ENCODE measurements at places on chromosomes 3 and 15.

DNA sequence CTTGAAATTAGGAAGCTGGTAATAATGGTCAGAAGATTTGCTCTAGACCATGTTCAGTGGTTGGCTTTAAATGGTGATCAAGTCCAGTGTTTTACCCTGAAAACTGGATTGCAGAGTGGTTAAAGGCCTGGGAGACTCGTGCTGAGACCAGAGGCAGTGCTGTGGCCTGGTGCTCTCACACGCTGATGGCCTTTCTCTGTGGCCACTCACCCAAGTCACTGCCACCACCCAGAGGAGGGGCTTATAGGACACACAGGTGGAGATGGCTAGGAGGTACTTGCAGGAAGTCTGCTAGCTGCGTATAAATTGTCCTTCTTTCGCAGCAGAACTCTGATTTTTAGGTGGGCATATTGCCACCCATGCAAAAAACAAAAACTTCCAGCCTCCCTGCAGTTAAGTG lies 6.2 kb upstream of the EHD4 start:
- DNase-seq = no peak

GRCh38 chr15:77738441-77739302 lies 106.0 kb upstream of the LINGO1 start:
- no peak for DNase-seq

DNA sequence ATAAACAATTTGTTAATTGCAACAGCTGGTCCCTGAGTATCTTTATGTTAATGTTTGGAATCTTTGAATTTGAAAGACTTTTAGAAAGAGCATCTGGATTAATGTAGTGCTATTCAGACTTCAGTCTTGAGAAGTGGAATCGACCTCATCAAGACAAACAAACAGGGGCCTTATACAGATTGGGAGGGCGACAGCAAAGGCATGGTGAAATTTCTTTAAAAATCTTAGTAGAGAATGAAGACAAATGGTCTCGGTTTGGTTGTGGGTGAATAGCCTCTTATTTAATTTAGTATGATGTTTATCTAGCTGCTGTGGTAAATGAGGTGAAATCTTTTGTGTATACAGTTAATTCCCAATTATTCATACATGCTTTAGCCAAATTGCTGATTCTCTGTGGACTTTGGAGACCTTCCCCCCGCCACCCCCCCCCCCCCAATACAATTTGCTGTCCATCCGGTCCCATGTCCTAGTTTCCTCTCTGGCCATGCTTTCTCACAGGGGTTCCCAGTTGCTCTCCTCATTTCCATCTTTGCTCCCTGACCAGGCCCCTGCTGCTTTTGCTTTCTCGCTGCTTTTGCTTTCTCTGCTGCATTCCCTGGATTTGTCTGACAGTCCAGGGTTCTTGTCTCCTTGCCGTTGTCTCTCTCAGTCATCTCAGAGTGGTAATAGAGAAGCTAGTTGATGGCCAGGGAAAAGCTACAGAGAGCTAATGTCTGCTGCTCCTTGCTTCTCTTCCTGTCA lies 135.3 kb downstream of the FNDC3B start:
- no peak for DNase-seq

DNA sequence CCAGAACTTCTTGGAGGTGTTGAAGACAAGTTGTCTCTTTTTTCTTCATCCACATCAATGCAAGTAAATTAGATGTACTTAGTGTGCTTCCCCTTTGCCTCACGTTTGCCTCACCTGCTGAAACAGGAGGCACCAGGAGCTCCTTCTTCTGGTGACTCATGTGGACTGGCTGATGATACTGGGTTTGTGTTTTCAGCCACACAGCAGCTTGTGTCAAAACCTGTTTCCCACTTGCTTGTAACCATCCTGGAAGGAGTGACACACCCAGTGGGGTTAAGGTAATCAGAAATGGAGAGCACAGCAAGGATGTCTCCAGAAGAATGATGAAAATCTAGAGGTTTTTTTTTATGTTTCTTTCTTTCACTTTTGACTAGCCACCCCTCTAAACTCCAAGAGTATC lies 143.3 kb upstream of the RBMS3 start:
- no peak for DNase-seq

GRCh38 chr15:82781349-82781748 lies 24.5 kb downstream of the FSD2 start:
- DNase-seq = no peak

DNA sequence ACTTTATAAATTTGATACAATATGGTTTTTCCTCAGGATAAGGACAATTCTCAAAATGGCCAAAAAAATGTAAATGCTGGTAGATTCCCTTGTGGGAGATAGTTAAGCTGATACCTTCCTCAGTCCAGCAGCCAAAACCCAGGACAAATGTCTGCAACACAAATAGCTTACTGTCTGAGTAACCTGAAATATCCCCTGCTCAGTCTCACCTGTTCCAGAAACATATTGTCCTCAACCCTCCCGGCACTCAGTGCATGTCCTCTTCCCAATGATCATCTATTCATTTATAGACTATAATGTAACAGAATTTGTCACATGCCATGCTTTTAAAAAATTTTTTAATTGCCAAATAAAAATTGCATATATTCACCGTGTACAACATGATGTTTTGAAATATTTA lies 12.2 kb downstream of the RBSN start:
- no peak for DNase-seq

DNA sequence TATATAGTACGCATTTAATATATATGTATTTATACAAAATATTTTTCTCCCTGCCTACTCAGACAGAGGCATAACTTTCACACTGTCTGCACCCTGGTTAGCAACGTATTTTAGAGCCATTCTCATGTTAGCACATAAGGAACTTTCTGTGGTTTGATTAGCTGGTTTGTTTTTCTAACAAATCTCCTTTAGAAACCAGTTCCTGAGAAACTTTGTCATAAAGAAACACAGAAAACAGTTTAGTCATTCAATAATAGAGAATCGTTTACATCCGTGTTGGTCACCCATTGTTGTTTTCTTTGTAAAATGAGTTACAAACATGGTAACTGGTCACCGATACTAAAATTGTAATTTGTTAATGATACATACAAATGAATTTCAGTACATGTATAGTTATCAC lies 5.9 kb upstream of the NGRN start:
- DNase-seq = no peak

DNA sequence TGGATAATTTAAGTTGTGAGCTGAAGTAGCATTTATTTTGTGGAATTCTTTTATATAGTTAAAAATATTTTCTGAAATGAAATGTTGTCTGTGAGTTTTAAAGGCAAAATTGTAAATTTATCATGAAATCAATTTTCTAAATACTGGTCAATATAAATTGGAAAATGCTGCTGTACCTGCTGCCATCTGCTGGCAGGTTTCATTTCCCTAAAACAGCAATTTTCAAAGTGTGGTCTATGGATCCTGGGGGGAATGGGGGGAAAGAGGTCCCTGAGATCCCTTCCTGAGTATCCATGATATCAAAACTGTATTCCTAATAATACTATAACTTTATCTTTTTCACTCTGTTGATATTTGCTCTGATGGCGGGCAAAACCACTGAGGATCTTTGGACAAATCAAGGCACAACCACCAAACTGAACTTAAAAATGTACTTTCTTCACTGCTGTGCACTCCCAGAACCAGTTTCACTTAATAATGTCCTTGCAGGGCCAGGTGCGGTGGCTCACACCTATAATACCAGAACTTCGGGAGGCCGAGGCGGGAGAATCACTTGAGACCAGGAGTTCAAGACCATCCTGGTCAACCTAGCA lies 17.2 kb upstream of the CCR4 start:
- no peak for DNase-seq

DNA sequence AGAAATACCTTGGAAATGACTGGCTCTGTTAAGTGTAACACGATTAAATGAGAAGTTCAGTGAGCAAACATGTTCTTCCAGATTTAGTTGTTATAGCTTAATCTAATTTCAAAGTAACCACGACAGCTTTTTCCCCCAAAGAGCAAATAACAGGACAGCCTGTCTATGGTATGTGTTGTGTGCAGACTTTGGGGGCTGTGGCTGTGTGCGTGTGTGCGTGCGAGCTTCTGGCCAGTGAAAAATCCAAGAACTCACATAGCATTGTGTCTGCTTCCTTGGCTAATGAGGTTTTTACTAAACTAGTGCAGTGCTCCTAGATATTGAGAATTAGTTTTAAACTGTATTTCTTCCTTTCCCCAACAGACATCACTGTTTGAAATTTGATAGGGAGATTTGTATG lies 167.1 kb downstream of the CACNA1D start:
- DNase-seq = no peak

- DNase-seq = no peak
Observed at GRCh38 chr3:23629181-23629894, 176.4 kb upstream of the UBE2E1 start.

DNA sequence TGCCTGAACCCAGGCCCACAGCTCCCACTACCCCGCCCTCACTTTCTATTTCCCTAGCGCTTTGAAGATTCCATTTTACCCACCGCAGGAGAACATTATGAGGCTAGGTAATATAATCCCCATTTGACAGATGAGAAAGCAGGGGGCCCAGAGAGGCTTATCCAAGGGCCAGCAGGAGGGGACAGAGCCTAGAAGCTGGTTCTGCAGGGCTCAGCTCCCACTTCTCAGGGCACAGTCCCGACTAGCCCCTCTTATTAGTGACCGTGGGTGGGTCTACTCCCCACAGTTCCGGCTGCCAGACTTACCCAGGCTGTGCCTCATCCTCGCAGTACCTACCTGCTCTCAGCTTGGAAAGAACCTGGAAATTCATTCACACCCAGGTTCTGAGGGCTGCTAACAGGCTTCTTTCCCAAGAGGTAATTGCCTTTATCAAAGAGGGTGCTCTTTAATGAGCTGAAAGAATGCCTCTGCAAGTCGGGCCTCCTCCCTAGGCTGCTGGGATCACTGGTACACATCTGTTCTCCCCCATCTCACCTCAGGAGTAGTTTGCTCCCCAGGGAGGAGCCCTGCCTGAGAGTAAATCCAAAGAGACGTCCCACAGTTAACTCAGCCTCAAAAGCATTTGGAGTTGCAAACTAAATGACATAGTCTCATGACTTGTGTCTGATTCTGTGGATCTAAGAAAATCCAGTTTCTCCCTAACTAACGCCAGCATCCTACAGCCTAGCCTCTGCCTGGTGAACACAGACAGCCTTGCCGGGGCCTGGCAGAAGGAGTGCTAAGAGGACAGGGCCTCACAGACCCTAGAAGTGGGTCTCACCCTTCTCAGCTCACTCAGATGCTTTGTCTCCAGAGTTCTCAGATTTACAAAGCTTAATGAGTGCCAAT lies 125.0 kb downstream of the CHSY1 start:
- DNase-seq = no peak

DNA sequence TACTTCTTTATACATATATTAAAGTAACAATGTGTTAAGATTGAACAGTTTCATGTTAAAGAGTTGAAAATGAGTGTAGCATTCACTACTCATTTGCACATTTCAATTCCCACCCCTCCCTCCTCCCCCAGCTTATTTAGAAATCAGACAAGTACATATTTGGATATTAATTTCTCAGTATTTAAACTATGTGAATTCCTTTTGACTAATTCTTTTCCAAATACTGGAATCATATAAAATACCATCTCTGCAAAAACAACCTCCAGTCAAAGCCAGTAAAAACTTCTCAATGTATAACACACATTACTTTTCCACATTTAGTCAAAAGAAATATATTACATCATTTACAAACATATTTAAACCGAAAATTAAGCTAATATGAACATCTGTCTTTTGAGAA lies 25.5 kb upstream of the SHC4 start:
- DNase-seq = no peak

- DNase-seq = no peak
Observed at GRCh38 chr15:34496207-34496995, 58.8 kb upstream of the GOLGA8A start.

DNA sequence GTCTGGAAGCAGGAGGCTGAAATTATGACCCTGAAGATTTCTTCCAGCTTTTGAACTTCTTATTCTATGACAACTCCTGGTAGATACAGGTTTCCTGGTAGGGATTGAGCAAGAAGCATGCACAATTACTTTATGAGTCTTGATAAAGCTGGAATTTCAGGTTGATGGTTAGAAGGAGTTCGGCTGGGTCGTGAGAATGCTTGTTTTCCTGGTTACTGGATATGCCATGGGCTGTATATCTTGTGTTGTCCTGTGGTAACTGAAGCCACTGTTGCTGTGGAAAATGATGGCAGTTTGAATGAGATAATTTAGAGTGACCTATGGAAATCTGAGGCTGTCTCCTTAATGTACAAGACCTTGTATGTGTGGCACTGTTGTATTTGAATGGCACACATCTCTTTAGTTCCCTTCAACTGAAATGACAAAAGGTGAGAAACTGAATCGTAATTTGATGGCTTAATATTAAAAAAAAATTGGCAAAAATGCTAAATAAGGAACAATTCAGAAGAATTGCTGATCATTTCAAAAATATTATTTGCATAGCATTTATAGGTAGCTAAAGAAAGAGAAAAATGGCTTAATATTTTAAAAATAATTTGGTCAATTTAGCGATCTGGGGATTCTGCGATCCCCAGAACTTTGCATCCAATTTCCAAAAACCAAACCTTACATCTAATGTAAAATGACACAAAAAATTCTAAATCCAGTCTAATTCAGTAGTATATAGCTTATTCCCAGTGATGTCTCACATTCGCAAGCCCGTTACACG lies 1.1 kb upstream of the UBE2E1 start:
- DNase-seq = no peak

DNA sequence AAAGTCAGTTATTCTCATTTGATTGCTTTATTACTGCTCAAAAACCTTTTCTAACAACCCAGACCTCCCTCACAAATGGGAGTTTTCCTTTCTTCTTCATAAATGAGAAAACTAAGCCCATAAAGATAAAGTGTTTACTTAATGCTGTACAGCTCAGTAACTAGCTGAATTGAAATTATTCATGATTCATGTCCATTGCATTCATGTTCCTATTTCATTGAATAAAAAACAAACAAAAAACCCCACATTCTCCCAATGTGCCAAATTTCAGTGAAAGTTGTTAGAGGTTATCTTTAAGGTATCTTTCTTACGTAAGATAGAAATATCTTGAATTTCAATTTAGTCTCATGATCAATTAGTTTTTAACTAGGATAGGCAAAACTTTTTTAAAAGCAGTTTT lies 2.8 kb downstream of the PLSCR2 start:
- no peak for DNase-seq

GRCh38 chr3:148924562-148924961 lies 59.5 kb downstream of the CPA3 start:
- DNase-seq = no peak

DNA sequence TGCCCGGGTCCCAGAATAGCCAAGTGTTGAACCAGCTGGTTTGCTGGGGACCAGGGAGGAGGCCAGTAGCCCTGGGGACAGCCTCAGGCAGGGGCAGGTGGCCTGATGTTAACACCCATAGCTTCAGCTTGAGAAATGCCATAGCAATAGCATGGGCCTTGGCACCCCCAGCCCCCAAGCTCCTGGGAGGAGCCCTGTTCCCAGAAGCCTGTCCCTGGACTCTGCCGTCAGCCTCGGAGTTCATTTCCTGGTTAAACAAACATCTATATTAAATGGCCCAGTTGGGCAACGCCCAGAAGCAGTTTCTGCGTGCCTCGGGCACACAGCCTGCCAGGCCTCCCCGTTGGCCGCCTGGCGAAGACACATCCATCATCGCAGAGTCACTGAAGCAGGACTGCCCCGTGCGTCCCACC lies 58.2 kb downstream of the FGD5 start:
- no peak for DNase-seq

GRCh38 chr3:53491276-53491675 lies 3.1 kb upstream of the CACNA1D start:
- DNase-seq = no peak
